SJCRH30 (cell line): ENCODE measurements at places on chromosomes 4 and X. TPM values are rescaled to one million over a fixed set of nuclear protein-coding genes. Genes with fewer than 3 reads are reported as not detected.
A peak's percentile ranks its signal among the peaks of the same experiment; 100 is the strongest.

The ASB9 gene
- 8.2 and 9.4 TPM in 2 replicates for total RNA-seq

The OPRPN gene
- not detected in 2 replicates for total RNA-seq

The HPSE gene
- total RNA-seq: 0.53 and 0.71 TPM in 2 replicates

The ZCCHC18 gene
- 1.1 and 1.2 TPM in 2 replicates for total RNA-seq

The FAM236B gene
- total RNA-seq: not detected in 2 replicates

The NEK1 gene
- 6.8 and 8.2 TPM in 2 replicates for total RNA-seq

The CDKL2 gene
- total RNA-seq: 0.04 TPM in 1 of 2 replicates, not detected in the other

The CABS1 gene
- total RNA-seq: not detected in 2 replicates

GRCh38 chrX:154020536-154021115, 924 bp upstream of the IRAK1 start:
- peak; percentile 30 for DNase-seq

DNA sequence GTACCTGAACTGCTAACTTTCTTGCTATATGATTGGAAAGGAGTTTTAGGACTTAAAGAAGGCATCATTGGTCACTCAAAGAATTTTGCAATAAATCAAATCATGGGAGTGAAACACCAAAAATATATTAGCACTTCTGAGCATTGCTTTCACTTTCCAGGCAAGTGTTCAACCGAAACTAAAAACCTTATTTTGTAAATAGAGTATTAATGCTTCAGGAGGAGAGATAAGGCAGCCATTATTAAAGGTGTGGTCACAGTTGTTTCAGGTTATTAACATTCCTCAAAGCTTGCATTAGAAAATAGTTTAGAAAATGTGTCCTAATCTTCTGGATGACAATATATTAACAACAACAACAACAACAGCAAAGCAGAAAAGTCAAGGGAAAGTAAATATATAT, 92.3 kb upstream of the TLL1 start:
- no peak for DNase-seq

DNA sequence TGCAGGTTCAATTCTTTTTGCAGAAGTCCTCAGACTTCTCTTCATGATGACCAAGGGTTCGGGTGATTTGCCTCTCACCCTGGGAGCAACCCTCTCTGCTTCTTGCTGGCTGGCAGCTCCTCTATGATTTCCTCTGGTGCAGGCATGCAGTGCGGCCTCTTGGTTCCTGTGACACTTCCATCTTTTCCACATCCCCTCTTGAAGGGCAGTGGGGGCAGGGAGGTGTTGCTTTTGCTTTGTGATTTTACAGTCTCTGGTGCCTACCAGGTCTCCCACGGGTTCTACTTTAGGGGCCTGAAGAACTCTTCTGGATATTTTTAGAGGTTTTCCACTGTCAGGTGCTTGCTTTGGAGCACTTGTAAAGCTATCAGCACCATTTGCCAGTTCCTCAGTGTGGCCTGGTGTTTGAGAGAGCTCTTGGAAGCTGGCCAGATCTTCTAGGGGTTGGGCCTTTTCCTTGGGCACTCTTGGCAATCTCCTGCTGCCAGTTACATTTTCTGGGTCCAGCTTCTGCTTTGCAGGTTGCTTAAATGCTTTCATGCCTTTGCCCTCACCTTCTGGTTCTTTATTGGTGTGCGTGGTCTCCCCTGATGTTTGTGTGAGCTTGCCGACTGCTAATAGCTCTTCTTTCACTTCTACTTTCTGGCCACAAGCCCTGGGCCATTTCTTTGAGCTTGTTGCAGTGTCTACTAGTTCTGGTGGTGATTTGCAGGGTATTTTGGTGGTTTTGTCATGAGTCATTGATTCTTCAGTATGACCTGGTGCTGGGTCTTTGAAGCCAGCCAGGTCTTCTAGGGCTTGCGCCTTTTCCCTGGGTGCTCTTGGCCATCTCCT, 11.5 kb upstream of the CHST7 start:
- DNase-seq: no peak
